ENCODE measurements at places on chromosomes 3 and 15.

DNA sequence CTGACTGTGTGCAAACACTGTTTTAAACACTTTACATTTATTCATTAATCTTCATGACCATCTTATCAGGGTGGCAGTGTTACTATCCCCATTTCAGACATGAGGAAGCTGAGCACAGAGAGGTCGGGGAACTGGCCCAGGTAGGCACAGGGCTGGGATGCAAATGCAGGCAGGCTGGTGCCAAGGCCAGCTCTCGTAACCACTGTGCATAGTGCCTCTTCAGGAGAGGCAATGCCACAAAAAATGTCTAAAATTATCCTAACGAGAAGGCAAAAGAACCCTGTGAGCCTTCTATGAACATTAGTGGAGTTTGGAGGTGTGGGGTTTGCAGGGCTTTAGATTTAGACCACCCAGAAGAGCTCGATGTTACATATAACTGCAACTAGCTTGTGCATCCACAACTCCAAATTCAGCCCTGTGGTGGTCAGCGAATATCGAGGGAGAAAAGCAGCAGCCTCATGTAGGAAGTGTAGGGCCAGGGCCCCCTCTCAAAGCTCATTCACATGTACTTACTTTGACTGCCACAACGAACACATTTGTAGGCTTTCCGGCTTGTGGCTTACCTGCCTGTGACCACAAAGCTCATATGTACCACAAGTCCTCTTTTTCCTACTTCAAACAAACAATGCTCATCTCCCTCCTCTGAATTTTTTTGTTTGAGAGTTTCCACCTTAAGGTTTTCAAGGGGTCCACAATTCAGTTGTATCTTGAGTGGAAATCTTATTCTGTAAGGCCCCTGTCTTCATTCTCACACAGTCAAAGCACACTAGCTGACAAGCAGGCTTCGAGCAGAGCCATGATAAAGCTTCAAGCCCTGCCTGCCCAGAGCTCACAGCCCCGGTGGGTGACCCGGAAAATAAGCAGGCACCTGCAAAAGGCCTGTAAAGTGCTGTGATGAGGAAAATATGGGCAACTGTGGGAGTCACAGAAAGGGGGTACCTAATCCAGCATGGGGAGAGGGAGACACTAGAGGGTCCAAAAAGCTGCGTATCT, 722.9 kb upstream of the CFAP20DC start:
- DNase-seq, result no peak

DNA sequence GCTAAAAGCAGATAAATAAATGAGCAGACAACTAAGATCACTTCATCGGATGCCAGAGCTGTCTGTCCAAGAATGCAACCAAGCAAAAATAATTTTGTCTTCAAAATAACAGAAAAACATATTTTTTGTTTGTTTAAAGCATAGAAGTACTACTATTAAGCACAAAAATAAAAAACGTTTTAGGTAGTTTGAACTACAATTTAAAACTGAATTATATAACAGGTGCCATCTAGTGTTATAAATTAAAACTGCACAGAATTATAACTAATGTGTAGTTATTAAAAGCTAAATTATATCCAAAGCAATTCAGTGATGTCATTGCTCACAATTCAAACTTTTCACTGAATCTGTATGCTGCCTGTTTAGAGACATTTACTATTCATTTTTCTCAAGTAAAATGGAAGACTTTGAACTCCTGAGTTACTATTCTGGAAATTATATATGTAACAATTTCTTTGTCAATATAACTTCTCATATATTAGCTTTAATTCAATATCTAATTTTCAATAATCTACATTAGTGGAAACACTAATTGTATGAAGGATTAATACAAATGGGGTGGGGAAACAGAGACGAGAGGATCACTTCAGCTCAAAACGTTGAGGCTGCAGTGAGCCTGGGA, 29.5 kb downstream of the LINS1 start:
- DNase-seq, result no peak

GRCh38 chr3:105561876-105562275, 195.2 kb downstream of the ALCAM start:
- no peak for DNase-seq

- no peak for DNase-seq
Measured at GRCh38 chr15:52233405-52233804, 42.2 kb upstream of the GNB5 start.

- DNase-seq, result no peak
Measured at GRCh38 chr15:49270541-49271421, 100.7 kb downstream of the GALK2 start.

GRCh38 chr15:75217012-75217411, 15.3 kb downstream of the C15orf39 start:
- no peak for DNase-seq

All from HT1080 (cell line).